CD4-positive, alpha-beta T cell treated with Interleukin-17A for 1 hour (primary cell): ENCODE measurements at places on chromosomes 7 and 10.

GRCh38 chr7:25356534-25357151 is 128.4 kb upstream of the NPVF start:
- DNase-seq: no peak

DNA sequence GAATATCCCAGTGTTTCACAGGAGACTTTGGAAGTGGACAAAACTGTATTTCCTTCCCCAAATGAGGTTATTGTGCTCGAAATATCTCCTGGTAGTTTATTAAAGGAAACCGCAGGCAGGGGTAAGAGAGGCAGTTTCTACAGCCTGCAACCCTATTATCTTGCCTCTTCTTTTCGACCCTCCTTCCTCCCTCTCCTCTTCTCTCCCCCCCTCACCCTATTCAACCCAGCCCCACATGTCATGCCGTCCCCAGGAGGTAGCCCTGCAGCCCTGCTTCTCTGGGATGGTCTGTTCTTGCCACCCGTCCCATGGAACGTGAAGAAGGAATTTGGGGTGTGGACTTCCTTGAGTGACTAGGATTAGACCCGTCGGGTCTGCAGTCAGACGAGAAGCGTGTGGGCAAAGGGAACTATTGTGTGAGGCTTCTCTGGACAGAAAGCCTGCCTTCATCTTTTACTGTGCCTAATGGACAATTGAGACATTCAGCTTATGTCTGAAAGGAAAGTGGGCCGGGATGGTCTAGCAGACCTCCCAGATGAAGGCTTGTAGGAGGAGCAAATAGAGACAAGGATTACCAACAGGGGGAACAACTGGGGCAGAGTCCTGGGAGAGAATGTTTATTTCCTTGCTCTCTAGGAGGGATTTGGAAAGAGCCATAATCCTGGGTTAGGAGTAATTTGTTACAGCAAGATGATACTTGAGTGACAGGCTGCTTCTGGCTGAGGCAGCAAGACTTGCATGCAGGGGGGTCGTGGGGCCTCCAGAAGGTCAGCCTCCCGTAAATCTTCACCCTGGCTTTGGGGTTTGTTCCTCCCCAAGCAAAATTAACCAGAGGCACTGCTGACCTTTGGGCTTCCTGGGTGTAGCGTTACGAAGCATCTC is 77.8 kb downstream of the TCF7L2 start:
- no peak for DNase-seq

DNA sequence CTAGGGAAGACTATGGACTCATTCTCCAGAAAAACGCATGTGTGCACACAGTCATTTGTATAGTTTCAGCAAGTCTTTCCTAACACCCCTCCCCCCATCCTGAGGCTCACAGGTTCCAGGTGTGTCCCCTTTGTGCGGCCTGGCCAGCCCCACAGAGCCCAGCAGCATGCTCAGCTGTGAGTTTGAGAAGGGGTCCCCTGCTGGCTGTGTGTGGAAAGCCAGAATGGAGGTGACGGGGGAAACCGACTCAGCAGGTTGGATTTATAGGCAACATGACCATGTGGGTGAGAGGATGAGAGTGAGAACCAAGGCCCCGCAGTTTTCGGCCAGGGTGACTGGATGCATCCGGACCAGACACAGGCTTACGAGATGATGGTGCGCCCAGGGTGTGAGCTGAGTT is 9.9 kb downstream of the PTPRE start:
- no peak for DNase-seq

- no peak for DNase-seq
These were observed 4.9 kb downstream of the SRRT start for GRCh38 chr7:100879685-100880261.

DNA sequence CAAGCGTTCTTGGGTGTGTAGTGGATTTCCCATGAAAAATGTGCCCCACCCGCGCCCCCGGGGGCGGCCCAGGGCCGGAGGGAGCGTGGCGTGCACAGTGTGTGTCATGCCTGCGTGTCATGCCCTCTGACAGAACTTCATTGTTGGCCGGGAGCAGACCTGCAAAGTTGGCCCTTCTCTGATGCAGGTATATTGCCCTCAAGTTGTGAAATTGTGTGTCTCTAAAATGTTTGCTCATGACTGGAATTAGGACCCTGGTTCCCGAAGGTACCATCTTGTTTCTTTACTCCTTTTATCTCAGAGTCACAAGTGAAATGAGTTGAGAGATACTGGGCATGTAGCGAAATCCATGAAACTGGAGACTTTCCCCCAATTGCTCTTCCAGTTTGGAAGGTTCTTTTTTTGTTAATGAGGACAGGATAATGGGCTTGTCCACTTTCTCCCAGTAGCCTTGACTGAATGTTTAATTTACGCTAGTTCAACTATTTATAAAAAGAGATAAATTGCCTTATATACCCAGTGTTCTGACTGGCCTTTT is 26.2 kb downstream of the ADK start:
- DNase-seq: peak; percentile 38

GRCh38 chr7:120169996-120170783 is 102.8 kb upstream of the KCND2 start:
- no peak for DNase-seq

GRCh38 chr7:105149827-105150226 is 135.8 kb downstream of the KMT2E start:
- no peak for DNase-seq

DNA sequence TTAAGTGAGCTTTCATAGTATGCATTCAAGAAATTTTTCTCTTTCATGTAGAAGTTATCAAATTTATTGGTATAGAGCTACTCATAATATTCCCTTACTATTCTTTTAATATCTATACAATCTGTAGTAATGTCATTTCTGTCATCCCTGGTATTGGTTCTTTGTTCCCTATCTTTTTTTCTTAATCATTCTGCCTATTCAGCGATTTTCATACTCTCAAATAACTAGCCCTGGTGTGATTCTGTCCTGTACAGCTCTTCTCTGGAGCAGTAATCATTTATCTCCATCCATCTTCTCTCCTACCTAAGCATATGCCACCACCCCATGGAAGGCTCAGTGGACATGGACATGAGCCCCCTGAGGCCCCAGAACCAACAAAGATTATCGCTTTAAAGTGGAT is 213.2 kb upstream of the NEBL start:
- no peak for DNase-seq

- DNase-seq: no peak
These were observed 3.9 kb upstream of the PURB start for GRCh38 chr7:44889086-44889781.

DNA sequence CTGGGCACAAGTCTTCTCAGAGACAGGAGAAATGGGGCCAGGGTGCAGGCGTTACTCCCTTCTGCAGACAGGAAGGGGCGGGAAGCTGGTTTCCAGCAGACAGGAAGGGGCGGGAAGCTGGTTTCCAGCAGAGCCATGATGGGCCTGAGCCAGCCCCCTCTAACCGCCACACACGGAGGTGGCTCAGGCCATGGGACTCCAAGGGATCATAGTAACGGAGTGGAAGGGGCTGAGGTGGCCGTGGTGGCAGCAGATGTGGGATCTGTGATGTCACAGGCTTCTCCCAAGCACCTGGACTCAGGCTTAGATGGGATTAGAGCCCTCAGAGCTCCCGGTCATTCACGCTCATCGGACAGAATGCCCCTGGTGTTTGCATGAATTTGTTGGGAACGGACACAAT is 177.8 kb downstream of the USP6NL start:
- no peak for DNase-seq

GRCh38 chr7:21412410-21412851 is 15.5 kb upstream of the SP4 start:
- peak; percentile 47 for DNase-seq

DNA sequence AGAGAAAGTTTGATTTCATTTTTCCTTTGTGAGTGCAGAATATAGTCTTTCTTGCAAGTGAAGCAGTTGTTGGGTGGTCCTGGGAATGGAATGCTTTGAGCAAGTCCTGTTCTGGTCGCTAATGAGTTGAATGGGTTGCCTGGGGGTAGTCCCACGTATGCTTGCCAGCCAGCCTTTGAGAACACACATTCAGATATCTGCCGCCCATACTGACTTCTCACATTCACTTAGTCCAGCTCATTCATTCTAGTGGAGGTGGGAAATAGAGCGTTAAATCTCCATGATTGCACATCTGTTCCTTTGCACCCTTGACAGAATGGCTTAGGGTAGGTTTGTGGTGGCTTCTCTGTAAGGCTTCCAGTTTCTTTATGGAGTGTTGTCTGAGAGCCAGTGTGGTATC is 256.6 kb downstream of the SORCS3 start:
- DNase-seq: no peak

GRCh38 chr10:98402478-98402877 is 12.5 kb downstream of the PYROXD2 start:
- no peak for DNase-seq

GRCh38 chr10:59536167-59537014 is 173.3 kb downstream of the SLC16A9 start:
- no peak for DNase-seq

GRCh38 chr10:2978111-2978510 is 89.2 kb upstream of the PFKP start:
- DNase-seq: peak; percentile 10

DNA sequence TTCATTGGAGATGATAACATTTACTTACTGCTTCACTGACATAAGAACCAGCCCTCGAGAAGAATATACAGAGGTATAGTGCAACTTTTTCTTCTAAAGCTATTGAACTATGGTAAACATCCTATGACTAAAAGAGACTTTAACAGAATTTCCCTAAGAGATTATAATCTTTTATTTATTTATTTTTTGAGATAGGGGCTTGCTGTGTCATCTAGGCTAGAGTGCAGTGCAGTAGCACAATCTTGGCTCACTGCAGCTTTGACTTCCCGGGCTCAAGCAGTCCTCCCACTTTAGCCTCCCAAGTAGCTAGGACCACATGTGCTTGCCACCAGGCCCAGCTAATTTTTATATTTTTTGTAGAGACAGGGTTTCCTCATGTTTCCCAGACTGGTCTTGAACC is 258.5 kb upstream of the FERD3L start:
- no peak for DNase-seq

DNA sequence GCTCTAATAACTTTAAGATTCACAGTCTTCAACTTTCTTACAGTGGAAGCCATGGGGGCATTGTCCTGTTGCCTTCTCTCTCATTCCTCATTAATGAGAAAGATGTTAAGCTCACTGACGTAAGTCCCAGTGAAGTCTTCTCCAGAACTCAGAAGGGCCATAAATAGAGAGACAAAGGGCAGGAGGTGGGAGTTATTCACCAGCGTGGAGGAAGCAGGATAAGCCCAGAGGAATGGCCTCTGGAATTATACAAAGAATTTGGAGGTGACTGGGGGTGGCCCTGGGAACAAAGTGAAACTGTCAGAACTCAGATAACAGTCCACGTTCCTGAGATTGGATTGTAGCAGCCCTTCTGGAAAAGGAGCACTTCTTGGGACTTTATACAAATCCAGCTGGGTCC is 52.4 kb downstream of the SORBS1 start:
- no peak for DNase-seq

GRCh38 chr10:112816033-112816430 is 134.0 kb upstream of the TCF7L2 start:
- no peak for DNase-seq

- no peak for DNase-seq
These were observed 33.2 kb downstream of the GNAT3 start for GRCh38 chr7:80478683-80479082.

DNA sequence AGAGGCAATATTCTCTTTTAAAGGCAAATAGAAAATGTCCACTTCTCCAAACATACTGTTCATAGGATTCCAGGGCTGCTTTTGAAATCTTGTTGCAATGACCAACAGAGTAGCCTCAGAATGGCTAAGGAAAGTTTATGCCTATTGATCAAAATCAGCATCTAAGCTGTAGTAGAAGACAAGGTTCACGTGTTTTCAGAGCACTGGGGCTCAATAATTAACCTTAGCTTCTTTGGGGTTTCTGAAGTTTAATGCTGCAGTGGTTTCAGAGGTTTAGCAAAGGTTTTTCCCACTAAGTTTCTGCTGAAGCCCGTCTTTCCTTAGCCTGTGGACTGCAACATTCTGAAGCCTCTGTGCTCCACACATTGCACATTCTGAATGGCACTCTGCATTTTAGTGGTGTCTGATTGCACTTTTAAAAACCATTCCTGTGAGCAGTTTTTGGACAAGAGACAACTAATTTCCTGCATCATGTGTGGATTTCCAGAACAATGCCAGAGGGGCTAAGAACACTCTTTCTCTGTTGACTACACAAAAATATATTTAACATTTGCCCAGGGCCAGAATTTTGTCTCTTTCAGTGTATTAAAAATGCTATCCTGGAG is 342.5 kb downstream of the PTEN start:
- no peak for DNase-seq

DNA sequence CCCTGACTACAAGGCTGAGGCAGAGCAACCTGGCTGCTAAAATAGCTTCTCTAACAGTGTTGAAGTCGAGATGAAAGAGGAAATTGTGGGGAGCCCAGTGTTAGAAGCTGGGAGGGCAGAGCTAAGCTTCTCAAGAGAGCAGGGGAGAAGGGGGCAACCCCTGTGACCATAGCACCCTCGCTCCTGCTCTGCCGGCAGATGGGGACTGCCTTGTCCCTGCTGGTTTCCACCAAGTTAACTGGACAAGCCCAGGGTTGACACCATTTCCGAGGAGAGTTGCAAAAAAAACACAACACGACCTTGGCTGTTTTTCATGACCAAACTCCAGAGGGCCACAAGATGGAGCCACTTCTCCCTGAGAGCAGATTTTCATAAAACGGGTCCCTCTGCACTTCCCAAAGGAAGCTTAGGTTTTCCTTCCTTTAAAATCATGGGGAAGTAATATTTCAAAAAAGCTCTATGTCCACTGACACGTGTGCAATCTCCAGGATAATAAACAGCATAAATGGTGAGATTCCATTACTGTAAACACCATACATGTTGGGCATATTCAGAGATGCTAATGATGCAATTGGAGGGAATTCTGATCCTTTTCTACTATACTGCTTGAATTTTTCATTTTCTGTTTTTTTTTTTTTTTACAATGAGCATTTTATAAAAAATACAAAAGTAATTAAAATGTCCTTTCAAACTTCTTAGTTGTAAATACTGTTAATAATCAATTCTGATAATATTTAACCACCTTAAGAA is 140.4 kb downstream of the PIP4K2A start:
- DNase-seq: peak; percentile 57

GRCh38 chr7:159038066-159038465 is 106.6 kb downstream of the VIPR2 start:
- DNase-seq: no peak

GRCh38 chr7:104267701-104268368 is 60.0 kb upstream of the ORC5 start:
- no peak for DNase-seq

DNA sequence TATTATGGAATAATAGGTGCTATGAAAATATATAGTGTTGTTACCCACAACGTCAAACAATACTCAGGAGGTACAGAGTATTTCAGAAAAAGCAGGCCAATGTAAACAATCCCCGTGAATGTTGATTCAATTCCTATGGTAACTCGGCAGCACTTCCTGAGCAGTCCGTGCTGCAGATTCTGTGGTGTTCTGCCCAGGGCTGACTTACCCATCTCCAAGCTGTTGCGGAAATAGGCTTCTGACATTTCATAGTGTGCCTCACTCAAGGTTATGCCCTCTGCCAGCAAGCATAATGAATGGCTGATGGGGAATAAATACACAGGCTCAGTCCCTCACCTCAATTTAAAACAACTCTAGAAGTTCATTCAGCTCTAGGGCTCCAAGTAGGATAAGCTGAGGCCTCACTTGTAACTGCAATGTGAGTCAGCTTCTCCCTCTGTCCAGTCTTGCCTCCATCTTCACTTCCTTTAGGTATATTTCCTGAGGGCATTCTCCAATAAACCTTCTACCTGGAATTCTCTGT is 177.6 kb downstream of the GNAI1 start:
- DNase-seq: peak; percentile 5
